ENCODE measurements at places on chromosomes 13 and 19.
A peak's percentile ranks its signal among the peaks of the same experiment; 100 is the strongest.

DNA sequence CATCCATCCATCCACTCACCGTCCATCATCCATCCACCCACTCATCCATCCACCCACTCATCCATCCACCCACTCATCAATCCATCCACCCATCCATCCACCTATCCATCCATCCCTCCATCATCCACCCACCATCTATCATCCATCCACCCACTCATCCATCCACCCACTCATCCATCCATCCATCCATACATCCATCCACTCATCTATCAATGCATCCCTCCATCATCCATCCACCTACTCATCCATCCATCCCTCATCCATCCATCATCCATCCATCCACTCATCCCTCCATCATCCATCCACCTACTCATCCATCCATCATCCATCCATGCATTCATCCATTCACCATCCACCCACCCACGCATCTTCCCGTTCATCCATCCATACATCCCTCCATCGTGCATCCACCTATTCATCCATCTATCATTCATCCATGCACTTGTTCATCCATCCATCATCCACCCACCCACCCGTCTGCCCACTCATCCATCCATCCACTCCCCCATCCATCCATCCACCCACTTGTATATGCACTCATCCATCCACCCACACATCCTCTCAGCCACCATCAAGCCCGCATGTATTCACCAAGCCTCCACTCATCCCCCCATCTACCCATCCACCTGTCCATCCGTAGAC lies 3.6 kb downstream of the STAP2 start:
- no peak for DNase-seq

DNA sequence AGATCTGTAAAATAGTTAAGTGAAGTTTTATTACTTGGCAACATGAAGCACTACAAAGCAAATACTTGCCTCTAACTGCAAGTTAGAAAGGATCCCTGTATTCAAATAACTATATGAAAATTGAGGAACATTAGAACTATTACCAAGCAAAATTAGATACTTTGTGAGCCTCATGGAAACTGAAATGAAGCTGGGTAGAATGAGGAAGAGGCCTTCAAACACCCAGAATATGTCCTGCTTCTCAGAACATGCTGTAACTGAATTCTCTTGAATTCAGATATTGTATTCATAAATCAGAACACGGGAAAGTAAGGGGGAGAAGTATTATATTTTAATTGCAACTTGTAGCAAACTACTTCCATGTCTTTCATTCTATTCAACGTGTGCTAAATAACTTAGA lies 947.9 kb downstream of the PCDH17 start:
- DNase-seq: no peak

GRCh38 chr19:6423499-6424194 lies 964 bp downstream of the KHSRP start:
- peak; percentile 69 for DNase-seq

GRCh38 chr13:39963612-39964011 lies 308.1 kb downstream of the COG6 start:
- DNase-seq: no peak

GRCh38 chr13:67224148-67224846 lies 5.8 kb downstream of the PCDH9 start:
- peak; percentile 95 for DNase-seq

- peak; percentile 83 for DNase-seq
These were observed 35.4 kb downstream of the ARHGAP35 start for GRCh38 chr19:46896076-46896794.

DNA sequence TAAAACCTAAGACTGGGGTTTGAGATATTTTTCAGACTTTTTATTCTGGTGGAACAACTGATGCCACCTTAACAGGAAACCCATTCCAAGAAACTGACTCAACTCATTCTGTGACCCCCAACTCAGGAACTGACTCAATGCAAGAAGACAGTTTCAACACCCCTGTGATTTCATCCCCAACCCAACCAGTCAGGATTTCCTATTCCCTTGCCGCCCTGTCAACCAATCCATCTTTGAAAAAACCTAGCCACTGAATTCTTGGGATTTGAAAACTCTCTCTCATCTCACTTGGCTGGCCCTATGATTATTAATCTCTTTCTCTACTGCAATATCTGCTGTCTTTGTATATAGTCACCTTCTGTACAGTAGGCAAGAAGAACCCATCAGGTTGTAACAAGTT lies 1211.9 kb upstream of the ATXN8OS start:
- DNase-seq: no peak

GRCh38 chr13:28826368-28826767 lies 6.2 kb downstream of the MTUS2 start:
- no peak for DNase-seq

- DNase-seq: no peak
These were observed 109.4 kb downstream of the DPF1 start for GRCh38 chr19:38114651-38115050.

DNA sequence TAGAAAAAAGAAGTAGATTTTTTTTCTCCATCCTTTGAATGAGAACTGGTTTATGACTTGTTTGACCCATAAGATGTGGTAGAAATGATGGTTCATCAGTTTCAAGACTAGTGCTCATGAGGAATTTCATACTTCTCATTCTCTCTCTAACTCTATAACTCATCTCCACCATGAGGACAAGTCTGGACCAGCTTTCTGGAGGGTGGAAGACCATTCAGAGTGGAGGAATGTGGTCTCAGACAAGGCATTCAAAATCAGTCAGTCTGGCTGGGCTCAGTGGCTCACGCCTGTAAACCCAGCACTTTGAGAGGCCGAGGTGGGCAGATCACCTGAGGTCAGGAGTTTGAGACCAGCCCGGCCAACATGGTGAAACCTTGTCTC lies 3.5 kb upstream of the EID2 start:
- no peak for DNase-seq

GRCh38 chr19:19546751-19547162 lies 8.7 kb downstream of the CILP2 start:
- no peak for DNase-seq

DNA sequence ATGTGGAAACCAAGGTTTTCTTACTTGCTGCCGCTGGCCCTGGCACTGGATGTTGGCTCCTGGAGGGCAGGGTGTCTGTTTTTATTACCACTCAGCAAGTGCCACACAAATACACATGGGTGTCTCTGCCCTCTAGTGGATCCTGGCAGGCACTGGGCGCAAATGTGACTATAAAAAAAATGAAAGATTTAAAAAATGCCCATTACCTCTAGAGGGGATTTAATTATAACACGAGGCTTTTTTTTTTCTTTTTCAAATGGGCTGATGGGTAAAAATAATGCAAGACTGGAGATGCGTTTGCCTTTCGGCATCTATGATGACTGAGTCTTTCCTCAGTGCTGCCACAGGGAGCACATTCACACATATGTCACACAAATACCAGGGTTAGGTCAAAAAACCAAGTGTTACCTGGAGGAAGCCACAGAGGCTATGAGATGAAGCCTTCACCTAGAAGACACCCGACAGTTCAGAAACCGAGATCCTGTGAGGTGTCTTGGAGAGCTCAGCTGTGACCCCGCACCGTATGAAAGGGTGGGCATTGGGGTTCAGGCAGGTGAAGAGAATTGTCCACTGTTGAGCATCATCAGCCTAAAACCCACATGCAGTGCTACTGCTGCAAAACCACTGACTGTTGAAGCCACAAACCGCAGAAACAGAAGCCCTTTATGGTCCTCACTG lies 25.7 kb downstream of the CHAMP1 start:
- peak; percentile 84 for DNase-seq

DNA sequence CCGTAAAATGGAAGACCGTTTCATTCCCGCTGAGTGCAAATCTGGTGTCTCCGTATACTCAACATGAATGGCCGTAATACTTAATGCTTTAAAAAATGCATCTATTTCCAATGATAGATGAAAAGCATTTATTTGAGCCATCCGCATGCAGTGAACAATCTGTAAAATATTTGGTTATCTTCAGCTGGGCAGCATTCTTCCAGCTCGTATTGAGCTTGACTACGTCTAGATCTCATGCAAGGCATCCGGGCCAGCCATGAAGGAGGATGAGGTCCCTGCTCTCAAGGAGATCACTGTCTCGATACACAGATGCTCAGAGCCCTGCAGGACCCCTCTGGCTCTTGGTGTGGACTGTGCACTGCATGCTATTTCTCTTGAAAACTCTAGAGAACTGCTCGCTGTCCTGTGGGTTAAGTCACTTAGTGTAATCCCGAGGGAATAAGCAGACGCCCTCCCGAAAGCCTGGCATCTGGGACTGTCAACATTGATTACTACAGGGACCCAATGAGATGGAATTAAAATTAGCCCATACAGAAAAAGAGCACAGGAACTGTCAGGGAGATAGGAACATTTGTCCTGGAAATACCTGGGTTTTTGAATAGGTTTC lies 112.4 kb upstream of the RNF113B start:
- no peak for DNase-seq

GRCh38 chr13:110394371-110394841 lies 87.3 kb downstream of the COL4A2 start:
- no peak for DNase-seq

GRCh38 chr19:49442771-49443365 lies 1.5 kb upstream of the SLC17A7 start:
- peak; percentile 66 for DNase-seq

DNA sequence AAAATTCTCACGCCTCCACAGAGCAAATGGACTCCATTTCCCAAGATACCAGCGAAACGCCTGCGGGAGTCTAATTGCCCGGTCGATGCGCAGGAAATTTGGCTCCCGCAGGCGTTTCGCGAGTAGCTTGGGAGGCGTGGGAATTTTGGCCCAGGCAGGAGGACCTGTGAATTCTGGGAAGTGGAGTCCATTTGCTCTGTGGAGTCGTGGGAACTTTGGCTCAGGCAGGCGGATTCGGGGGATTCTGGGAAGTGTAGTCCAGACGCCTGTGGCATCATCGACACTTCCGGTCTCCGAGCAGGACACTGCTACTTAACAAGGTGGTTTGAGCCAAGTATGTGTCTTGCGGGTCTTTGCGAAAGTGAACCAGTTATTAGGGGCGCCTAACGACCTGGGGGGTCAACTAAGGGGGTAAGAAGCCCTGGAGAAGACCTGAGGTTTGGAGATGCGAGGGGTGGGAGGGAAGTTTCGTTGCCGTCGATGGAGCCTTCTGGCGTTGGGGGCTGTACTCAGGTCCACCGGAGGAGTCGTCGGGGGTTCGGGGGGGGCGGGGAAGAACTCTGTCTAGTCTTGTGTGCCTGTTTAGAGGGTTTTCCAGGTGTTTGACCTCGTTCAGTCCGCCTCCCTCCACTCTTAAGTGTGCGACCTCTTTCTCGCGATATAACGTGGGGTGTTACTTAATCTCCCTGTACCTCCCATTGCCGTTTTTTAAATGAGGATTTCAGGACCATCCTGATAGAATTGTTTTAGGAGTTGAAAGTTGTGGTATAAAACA lies at the start of gene ZNF155:
Gene ZNF155, plus strand, starts transcription at position 277 of the 775 bp plus-strand sequence. CDS start 4,356 bp downstream, outside the sequence.
- DNase-seq: no peak

All from NAMALWA (cell line).